ENCODE measurements at places on chromosomes 7 and 10.
A peak's percentile ranks its signal among the peaks of the same experiment; 100 is the strongest.

DNA sequence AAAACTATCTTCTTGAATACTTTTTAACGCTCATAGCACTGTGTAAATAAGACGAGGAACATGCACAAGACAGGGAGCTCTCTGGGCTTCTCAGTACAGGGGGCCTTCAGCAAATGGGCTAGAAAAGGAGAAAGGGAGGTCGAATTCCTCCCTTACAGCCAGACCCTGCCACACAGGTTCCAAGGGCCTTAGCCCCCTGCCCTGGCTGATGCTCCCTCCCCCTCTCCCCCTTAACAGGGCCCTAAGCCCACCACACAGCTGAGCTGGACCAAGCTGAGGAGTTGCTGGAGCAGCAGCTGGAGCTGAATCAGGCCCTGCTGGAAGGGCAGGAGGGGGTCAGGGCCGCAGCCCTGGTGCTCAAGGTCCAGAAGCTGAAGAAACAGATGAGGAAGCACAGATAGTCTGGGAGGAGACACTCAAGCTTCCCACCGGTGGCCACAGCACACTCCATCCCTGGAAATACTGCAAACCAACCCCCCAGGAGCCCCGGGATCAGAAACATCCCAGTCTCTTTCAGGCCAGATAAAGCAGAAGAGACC is 153.9 kb downstream of the SNX13 start:
- no peak for DNase-seq

DNA sequence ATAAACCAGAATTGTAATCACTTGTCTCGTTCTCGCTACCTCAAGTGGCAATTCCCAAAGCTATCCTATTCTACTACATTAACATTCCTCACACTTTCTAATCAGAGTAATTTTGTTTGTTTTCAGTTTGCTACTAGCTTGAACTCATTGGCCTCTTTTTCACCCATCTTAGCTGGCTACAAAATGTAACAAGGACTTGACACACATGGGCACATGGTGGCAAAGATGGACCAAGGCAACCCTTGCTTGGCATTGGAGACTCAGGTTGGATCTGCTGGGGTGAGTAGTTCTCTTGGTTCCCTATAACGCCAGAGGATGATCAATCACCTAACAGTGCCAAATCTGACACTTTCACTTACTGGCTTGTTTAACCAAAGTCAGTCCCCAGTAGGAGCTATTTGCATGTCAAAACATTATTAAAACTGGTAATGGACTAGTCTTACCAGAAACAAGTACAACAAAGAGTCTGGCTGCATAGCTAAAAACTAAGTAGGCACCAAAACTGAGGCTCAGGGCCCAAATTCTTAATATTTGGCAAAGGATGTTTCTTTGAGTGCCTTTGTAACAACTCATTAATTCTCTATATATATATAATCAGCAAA is 1.9 kb downstream of the USP6NL start:
- no peak for DNase-seq

- peak; percentile 22 for DNase-seq
Measured at GRCh38 chr7:135147341-135147898, 452 bp upstream of the TMEM140 start.

- no peak for DNase-seq
Measured at GRCh38 chr10:14603534-14604102, 171.1 kb downstream of the FAM107B start.

DNA sequence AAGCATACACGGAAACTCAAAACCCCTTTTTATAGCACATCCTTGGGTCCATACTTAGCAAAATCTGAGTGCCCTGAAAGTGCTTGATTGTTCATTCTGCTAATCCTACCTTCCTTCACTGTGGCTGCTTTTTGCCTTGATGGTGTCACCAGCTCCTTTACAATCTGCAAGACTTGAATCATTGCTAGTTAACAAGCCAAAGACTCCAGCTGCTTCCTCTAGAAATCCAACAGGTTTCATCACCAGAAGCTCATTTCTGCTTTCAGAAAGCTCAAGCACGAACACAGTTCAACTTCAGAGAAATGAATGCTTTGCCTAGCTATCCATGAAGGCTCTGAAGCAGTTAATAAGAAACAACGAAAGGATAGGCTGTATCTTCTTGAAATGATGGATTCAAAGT is 38.0 kb downstream of the USP6NL start:
- DNase-seq: no peak

DNA sequence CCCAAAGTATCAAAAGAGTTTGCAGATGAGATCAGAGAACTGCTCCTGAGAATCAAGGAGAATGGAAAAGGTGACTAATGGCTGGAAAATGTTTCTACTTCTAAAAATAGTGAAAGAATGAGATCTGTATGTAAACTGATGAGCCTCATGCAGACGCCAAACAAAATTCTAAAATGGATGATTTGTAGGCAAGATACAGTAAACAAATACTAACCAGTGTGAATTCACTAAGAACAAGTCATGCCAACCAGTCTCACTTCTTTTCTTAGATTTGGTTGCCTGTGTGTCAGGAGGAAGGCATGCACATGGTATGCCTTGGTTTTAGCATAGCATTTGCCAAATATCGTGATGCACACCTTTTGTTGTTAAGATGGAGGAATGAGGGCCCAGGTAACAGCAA is 94.9 kb upstream of the PIK3CG start:
- DNase-seq: no peak

DNA sequence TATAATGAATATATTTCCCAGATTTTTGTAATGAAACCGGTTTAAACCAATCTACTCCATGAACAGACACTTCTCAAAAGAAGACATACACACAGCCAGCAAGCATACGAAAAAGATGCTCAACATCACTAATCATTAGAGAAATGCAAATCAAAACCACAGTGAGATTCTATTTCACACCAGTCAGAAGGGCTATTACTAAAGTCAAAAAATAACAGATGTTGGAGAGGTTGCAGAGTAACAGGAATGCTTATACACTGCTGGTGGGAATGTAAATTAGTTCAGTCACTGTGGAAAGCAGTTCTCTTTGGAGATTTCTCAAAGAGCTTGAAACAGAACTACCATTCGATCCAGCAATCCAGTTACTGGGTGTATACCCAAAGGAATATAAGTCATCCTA is 240.7 kb downstream of the TSPAN12 start:
- DNase-seq: no peak

DNA sequence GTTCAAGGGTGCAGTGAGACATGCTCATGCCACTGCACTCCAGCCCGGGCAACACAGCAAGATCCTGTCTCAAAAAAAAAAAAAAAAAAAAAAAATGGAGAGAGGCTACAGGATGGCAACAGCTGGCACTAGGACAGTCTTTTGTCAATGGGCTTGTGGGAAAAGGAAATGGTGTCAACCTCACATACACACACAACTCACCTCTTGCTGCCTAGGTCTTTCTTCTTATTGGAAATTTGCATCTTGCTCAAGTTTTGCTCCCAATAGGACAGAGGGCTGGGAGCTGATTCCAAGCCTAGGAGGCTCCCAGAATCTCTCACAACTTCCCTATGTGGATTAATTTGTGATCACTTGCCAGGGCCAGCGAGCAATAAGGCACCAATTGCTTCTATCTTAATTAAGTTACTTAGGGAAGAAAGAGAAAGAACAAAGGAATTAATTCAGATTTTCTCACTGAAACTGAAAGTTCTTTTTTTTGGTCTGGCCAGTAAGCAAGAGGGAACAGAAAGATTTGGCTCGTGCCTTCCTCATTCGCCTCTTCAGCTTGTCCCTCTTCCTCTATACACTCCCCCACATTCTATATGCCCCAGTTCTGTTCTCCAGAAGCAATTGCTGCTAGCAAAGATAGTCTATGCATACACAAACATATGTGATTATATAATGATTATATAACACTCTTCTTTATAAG is 33.8 kb downstream of the MAP3K8 start:
- no peak for DNase-seq

DNA sequence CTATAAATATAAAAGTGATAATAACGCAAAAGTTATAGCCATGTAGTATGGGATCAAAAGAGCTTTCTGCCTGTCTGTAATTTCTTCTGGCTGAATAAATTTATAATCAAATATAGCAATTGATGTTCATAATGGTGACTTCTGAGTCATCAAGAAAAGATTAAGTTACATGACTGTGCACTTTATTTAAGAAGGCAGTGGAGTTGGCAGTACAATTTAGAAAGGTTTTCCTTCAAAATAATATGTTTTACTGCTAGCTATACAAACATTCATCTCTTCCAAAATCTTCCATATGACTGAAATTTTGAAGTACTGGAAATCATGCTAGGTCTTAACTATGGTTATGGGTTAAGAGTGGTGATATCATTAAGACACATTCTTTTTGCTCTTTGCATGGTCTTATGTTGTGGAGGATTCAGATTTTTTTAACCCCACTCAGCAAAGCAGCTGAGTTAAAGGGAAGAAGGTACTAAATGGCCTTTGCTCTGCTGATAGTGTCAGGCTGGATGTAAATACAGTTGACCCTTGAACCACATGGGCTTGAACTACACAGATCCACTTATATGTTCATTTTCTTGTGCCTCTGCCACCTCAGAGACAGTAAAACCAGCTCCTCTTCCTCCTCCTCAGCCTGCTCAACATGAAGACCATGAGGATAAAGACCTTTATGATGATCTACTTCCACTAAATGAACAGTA is 323.6 kb downstream of the BBS9 start:
- no peak for DNase-seq

GRCh38 chr7:48088559-48089045 is 463 bp upstream of the UPP1 start:
- peak; percentile 86 for DNase-seq

DNA sequence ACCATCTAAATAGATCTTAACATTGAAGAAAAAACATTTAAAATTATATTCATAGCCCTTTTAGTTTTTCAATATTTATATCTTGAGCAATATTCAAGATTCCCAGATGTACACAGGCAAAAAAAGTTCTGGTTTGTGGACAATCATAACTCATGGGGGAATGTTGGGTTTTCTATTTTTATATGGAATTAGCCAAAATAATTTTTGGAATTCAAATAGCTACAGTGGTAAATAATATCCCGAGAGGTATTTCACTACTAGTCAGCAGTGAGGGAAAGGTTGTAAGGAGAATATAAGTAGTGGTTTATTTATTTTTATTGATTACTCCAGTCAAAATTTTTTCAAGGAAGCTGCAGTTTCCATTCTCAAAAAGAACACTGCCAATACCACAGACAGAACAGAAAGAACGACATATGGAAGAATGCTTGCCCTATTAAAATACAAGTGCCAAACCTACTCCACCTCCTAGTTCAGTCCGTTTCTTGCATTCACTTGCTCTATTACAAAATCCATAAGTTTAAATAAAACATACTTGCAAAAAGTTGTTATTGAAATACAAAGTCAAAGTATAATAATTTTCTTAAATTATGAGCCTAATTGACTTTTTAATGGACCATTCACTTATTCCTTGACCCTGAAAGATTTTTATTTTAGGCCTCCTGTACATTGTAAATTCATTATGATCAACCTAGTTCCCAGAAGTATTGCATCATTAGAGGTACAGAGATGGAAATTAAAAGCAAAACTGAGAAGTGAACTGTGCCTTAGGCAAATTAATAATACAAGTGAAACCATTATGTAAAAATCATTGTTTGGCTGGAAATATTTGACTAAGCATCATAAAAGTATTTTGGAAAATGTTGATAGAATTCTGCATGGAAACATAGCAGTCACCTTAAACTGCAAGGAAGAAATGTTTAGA is 533.2 kb downstream of the PARD3 start:
- DNase-seq: no peak

- DNase-seq: no peak
Measured at GRCh38 chr10:33571616-33572015, 237.1 kb upstream of the NRP1 start.

GRCh38 chr10:92737484-92737883 is 47.7 kb downstream of the HHEX start:
- DNase-seq: no peak

DNA sequence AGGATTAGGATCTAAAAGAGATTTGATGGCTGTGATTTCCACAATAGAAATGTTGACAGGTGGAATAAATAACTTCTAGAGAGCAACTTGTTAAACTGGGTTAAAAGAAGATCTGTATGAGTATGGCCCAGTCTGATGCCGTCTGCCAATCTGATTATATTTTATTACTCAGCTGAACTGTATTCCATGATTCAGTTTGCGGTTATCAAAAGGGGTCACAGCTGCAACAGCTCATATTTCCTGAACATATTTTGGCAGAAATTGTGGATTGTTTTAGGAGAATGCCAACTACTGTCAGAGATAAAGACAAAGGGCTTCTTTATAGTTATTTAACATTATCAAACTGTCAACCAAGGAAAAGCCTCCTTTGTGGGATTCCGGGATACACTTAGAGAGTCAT is 244.8 kb upstream of the MINDY3 start:
- no peak for DNase-seq
